CD4-positive, alpha-beta T cell treated with Interleukin-17A for 1 hour (primary cell): ENCODE measurements at places on chromosomes 11 and 22.
A peak's percentile ranks its signal among the peaks of the same experiment; 100 is the strongest.

DNA sequence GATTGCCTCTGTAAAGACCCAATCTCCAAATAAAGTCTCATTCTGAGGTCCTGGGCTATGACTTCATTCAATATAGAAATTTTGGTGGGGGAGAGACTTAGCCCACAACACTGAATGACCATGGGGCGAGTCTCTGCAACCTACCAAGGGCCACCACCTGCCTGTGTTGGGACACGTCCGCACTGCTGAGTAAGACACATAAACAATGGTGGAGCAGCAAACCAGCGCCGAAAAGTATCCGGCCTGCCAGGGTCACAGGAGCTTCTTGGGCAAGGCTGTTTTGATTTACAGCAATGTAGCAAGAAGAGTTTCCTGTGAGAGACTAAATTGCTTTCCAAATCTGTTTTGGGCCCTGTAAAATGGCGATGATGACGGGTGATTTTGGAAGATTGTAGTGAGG is 122.3 kb downstream of the SHANK2 start:
- DNase-seq, result no peak

DNA sequence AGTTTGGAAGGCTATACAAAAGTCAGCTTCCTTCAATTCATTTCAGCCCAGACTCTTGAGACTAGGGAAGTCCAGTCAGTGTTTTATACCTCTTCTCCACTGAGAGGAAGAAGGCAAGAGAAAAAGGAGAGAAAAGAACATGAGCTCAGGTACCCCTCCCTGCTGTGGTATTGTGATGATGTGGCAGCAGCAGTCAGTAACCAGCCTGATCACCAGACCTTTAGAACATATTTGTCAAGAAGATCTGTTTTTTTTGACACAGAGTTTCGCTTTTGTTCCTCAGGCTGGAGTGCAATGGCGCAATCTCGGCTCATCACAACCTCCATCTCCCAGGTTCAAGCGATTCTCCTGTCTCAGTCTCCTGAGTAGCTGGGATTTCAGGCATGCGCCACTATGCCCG is 21.2 kb upstream of the RPS13 start:
- no peak for DNase-seq

GRCh38 chr22:50696799-50697561 is 24.4 kb downstream of the SHANK3 start:
- DNase-seq, result no peak

- no peak for DNase-seq
Measured at GRCh38 chr11:59212744-59213631, at the start of gene MPEG1. TSS of gene MPEG1 (minus strand) at chr11:59212927. CDS start at chr11:59212865, 62 bp downstream.

GRCh38 chr11:120172054-120172911 is 34.4 kb upstream of the TRIM29 start:
- DNase-seq, result peak; percentile 35

DNA sequence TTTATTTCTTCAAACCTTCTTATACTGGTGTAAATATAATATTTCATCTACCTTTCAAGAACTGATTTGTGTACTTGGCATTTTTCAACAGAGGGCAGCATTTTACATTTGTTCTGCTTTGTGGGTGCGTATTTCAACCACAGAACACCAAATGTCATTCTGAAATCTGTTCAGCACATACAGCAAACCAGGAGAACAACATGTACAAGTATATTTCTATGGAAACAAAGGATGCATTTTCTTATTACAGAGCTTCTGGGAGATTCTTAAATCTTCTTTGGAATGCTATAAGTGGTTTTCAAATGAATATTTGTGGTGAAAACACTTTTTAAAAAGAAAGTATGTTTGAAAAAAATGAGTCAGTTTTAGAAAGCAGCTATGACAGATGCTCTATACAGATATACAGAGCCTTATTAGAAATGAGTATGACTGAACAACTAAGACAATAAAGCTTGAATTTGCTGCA is 946.0 kb downstream of the FAM181B start:
- DNase-seq, result peak; percentile 62

DNA sequence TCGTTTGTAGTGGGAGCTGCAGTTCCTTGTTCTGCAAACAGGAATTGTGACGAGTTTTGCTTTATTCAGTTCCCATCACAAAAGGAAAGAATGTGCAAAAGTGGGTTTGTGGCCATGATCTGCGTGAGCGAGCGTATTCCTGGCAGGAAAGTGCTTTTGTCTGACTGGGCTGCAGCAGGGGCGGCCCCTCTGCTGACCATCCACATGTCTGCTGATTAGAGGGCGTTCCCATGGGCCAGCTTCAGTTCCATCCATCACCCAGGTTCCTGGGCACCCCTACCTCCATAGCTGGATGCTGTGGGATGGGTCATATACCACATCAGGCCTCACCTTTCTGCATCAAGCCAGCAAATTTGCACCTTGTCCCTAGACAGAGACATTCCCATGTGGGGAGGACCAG is 28.9 kb upstream of the GAL start:
- no peak for DNase-seq

- DNase-seq, result no peak
Measured at GRCh38 chr22:43247546-43248260, 60.8 kb upstream of the TTLL12 start.

GRCh38 chr11:29024386-29024785 is 916.2 kb downstream of the METTL15 start:
- no peak for DNase-seq
